Fibroblast of villous mesenchyme (primary cell): ENCODE measurements at places on chromosomes 5 and 9.
A peak's percentile ranks its signal among the peaks of the same experiment; 100 is the strongest.

- DNase-seq: peak; percentile 85
These were observed 14.6 kb downstream of the NREP start for GRCh38 chr5:111742177-111742994.

DNA sequence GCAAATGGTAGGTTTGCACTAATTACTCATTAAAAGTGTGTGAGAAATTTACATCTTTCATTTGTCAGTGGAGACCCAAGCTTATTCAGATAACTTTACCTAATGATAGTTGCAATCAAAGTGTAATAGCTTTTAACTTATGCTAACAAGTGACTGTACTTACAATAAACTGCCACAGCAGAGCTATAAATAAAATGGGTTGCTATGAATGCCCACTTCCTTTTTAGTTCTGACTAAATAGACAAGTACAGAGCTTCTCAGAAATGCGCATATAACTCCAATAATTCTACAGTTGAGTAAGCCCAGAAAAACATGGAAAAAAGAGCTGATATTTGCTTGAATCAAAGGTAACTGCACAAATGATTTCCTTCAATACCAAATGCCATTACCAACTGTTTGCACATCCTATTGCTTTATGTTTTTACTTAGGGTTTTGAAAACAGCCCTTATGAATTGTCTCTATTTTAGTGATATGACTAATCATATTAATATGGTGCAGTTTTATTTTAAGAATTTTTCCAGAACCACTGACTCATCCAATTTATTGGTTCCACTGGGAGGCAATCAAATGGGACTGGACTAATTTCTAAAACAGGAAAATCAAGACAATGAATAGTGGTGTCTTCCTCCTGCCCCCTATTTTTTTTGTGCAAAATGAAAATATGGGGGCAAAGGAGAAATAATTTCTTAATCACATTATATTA, 84.1 kb downstream of the PPP2R2B start:
- no peak for DNase-seq

- DNase-seq: no peak
These were observed 468.2 kb downstream of the NTRK2 start for GRCh38 chr9:85137696-85138095.

- no peak for DNase-seq
These were observed 148.5 kb upstream of the MRPS30 start for GRCh38 chr5:44660251-44660650.

- no peak for DNase-seq
These were observed 156.5 kb downstream of the ASTN2 start for GRCh38 chr9:117258184-117258866.

- peak; percentile 25 for DNase-seq
These were observed 157.1 kb downstream of the PBX3 start for GRCh38 chr9:125904155-125904851.

DNA sequence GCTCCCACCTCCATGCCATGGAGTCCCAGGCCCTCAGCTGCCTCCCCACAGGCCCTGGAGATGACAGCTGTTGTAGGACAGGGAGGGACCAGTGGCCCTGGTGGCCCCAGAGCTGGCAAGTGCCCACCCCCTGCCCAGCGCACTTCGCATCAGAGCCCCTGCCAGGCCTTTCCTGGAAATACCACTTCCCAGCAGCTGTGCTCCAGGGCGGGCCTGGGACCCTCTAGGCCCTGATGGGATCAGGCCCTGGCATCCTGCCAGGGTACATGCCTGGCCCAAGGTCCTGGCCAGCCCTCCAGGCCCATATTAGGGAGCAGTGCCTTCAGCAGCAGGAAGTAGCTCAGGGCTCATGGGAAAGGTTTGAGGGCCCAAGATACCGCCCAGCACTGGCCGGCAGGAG, 2.5 kb downstream of the KCNT1 start:
- no peak for DNase-seq

GRCh38 chr9:92747459-92748232, 17.0 kb downstream of the BICD2 start:
- DNase-seq: no peak

- DNase-seq: no peak
These were observed 59.8 kb downstream of the MRPS30 start for GRCh38 chr5:44868541-44868940.

GRCh38 chr9:78831726-78832125, 534.8 kb downstream of the PSAT1 start:
- DNase-seq: peak; percentile 21

DNA sequence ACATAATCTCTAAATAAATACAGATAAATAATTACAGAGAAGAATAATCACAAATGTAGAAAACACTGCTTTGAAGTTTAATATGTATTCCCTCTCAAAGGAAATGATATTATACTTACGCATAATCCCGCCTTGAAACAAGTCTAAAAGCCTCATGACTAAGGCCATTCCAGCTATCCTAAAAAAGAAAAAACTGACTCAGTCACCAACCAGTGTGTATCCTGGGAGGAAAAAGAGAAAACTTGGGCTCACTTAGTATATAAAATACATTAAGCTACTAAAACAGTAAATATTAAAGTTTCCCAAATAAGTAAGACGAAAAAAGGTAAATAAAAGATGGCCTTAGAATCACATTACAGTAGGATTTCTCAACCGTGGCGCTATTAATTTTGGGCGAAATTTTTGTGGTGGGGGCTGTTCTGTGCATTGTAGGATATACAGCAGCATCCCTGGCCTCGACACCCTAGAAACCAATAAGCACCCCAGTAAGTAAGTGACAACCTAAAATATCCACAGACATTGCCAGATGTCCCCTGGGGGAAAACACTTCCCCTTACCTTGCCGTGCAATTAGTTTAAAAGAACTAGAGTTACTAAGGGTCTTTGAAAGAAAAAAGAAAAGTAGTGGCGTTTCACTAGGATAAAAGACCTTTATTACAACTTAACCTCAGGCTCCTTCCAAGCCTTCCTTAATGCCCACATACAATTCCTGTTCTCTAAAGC, 1.1 kb downstream of the HSPA9 start:
- DNase-seq: peak; percentile 13

- DNase-seq: no peak
These were observed 145.2 kb upstream of the CDH12 start for GRCh38 chr5:22998362-22998761.

DNA sequence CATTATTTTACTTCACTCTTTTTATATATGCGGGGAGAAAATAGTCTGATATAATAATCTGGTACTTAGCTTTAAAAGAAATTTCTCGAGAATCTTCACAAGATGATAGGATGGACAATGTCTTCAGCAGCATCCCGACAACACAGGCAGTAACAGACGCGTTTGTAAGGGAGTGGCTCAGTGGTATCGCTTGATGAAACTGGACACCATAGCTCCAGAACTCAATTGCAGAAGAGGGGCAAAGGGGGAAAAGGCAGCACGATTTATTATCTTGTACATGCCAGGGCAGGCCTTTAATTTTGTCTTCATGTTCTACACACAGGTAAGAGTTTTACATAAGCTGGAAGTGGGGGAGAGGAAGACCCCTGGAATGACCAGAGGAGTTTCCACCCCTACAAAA, 15.7 kb downstream of the IL4 start:
- DNase-seq: no peak

GRCh38 chr5:87775228-87775627, 362.5 kb upstream of the CCNH start:
- DNase-seq: no peak

DNA sequence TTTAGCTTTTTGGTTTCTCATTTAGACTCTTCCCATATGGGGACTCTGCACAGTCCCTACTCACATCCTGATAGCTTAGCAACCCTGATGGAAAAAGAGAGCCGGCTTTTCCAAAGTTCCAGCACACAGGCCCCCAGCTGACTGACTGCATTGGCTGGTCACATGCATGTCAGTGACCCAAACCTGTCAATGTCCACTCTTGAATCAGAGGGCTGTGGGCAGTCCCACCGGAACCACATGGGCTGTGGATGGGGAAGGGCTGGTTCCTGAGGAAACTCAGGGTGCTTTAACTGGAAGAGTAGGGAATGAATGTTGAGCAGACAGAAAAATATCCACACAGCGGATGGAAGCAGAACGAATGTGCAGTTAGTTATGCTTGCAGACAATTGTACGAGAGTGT, 136.6 kb downstream of the NSG2 start:
- DNase-seq: no peak

DNA sequence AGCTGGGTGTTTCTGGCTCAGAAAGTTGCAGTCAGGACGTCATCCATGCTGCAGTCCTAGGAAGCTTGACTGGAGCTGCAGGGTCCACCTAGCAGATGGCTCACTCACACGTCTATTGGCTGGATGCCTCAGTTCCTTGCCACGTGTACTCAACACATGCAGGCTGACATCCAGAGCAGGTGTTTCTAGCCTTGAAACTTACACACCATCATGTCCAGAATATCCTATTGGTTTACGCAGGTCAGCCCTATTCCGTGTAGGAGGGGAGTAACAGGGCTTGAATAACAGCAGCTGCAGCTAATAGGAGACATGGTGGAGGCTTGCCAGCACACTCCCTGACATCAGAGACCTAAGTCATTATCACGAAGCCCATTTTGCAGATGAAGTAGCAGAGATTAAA, 473.5 kb downstream of the ACTL7B start:
- DNase-seq: no peak

DNA sequence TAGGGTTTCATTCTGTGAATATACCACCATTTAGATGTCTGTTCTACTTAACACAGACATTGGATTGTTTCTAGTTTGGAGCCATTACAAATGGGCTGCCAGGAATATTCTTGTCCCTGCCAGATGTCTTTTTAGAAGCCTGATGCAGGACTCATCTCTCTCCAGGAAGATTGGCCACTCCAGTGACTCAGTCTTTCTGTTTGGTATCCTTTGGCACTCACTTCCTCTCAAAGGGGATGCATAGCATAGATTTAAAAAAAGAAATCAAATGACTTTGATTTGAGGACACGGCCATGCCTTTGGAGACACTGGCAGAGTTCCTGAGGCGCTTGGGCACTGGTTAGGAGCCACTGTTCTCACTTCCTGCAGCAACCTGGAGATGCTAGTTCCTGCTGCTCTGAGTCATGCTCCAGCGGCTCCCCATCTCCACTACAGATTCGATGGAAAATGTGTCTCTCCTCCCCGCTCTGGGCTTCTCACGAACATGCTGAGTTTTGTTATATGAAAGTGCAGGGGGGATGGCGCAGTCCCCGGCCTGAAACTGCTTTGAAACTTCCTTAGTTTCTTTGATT, 3.5 kb upstream of the ZNF366 start:
- no peak for DNase-seq

DNA sequence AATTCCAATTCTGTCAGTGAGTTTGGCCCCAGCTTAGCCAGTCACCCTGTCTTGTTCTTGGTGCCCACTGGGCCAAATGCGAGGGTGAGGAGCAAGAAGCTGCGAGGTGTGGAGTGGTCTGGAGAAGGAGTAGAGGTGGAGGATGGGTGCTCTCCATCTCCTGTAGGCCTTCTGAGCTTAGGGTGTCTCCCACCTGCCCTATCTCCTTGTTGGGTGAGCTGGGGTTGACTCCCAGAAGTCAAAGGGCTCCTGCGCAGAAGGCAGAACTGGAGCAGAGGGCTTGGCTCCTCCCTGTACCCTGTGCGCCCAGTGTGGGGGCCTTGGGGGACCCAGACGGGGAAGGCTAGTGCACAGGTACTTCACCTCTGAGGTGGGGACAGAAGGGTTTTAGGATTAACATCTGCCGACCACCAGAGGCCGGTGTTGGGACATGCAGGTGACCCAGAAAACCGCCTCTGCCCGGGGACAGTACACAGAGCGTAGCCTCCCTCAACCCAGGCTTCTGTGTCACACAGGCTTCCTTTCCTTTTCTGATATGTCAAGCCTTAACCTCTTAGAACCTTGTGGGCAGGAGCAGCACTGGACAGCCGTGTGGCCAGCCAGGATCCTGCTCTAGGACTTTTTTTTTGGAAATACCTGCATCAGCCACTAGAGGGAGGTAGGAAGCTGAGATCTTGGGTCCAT, 16.9 kb downstream of the IL5 start:
- peak; percentile 53 for DNase-seq

- no peak for DNase-seq
These were observed 372.8 kb upstream of the SLC30A5 start for GRCh38 chr5:68720884-68721610.

GRCh38 chr9:87294126-87294525, 203.5 kb upstream of the DAPK1 start:
- no peak for DNase-seq

DNA sequence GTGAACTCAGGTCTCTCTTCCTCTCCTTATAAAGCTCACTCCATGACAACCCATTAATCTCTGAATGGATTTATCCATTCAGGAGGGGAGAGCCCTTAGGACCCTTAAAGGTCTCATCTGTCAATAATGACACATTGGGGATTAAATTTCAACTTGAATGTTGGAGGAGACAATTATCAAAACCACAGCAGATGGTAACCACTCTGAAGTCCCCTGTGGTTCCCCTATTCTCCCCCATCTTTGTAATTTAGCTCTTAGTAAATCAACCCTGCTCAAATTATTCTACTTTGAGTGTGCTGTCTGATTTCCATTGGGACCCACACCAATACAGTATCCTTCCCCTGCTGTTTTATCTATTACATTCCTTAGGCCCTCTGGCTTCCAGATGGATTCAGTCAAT, 72.0 kb upstream of the RAI14 start:
- no peak for DNase-seq

GRCh38 chr9:99745085-99745484, 76.6 kb upstream of the NR4A3 start:
- no peak for DNase-seq

GRCh38 chr5:10301266-10301665, 6.4 kb downstream of the CMBL start:
- no peak for DNase-seq

DNA sequence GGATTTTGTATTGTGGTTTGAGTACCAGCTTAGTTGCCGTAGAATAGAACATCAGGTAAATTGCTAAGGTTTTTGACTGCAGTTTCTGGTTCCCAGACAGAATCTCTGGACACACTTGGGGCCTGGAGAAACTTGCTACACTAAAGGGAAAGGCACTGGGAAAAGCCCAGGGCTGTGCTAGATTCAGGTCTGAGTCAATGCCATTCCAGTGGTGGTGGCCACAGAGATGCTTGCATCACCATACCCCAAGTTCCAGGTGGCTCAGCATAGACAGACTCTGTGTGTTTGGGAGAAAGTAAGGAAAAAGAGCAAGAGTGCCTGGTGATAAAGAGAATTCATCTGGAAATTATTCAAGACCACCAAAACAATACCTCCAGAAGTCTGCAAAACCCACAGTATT, 120.6 kb downstream of the HMHB1 start:
- DNase-seq: no peak

GRCh38 chr9:114524247-114524681, 19.0 kb upstream of the WHRN start:
- DNase-seq: peak; percentile 11

DNA sequence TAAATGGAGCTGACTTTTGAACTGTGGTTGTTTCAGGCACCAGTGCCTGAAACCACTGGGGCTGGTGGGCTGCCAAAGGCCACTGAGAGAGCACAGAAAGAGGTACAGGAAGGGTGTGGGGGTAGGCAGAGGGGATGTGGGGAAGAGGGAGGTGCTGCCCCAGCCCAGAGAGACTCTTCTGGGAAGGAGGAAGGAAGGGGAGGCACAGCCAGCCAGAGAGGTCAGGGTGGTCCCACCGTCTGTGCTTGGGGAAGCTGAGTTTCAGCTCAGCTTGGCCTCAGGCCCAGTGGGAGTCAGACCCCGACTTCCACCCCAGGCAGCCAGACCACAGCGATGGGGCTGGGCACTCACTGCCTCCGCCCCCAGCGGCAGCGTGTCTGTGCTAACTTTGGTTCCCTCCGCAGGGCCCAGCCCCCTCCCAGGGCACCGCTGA, 8.6 kb upstream of the PHYKPL start:
- no peak for DNase-seq

- DNase-seq: no peak
These were observed 19.8 kb downstream of the BARHL1 start for GRCh38 chr9:132602207-132602606.
